GOT3 (cell line): ENCODE measurements at places on chromosomes 16 and 17.

GRCh38 chr16:17453364-17454038 is 17.3 kb downstream of the XYLT1 start:
- DNase-seq, result no peak

- no peak for DNase-seq
Observed at GRCh38 chr17:63999680-64000531, 1.8 kb downstream of the PRR29 start.

- DNase-seq, result no peak
Observed at GRCh38 chr17:57622683-57623433, 122.2 kb downstream of the CCDC182 start.

GRCh38 chr17:29714146-29714545 is 91.4 kb upstream of the CORO6 start:
- DNase-seq, result no peak

DNA sequence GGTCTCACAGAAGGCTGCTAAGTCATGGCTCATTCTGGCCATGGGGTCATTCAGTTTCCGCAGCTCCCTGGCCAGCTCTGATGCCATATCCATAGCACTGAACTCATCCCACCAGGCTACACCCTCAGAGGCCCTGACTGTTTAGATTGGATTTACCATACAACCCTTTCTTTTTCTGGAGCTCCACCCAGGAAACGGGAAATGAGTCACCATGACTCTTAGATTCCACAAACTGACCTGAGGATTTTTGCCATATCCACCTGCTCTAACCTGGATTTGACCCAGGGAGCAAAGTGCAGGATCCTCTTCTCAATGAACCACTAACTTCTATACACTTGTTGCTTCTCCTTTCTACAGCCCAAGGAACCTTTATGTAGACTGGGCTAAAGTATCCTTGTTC is 20.3 kb upstream of the CALB2 start:
- DNase-seq, result no peak

- DNase-seq, result no peak
Observed at GRCh38 chr17:68302666-68303065, 11.4 kb downstream of the ARSG start.

GRCh38 chr17:50358177-50358576 is 12.3 kb downstream of the XYLT2 start:
- no peak for DNase-seq

DNA sequence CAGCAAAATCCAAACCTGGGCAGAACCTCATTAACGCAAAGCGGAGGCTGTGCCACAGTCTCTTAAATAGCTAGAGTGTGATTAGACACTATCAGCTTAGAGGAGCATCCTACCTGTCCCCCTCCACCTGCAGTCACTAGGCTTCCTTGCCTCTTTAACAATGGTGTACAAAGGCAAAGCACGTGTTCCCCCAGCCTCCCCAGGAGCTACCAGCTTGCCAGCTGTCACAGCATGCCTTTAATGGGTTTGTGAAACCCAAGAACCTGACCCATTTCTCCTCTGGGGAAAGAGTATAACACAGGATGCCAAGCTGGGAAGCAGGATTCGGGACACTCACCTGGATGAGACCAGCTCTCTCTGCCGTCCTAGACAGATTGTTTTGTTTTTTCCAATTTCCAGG is 37.2 kb upstream of the TBX2 start:
- DNase-seq, result no peak

DNA sequence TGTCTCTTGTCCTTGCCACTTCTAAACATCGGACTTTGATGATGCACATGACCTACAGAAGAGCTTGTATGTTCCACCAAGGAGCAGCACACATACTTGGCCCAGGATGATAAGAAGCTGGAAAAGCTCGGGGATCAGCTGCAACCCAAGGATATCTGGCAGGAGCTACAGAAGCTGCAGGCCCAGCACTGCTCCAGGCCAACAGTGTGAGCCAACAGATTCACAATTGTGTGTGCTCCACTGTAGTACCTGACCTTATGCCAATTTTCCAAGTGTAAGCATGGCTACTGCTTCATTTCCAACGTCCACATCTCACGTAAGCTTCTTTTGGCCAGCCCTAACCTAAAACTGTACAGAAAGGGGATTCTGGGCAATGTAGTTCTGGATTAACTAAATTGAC is 83.4 kb downstream of the COX10 start:
- DNase-seq, result no peak

DNA sequence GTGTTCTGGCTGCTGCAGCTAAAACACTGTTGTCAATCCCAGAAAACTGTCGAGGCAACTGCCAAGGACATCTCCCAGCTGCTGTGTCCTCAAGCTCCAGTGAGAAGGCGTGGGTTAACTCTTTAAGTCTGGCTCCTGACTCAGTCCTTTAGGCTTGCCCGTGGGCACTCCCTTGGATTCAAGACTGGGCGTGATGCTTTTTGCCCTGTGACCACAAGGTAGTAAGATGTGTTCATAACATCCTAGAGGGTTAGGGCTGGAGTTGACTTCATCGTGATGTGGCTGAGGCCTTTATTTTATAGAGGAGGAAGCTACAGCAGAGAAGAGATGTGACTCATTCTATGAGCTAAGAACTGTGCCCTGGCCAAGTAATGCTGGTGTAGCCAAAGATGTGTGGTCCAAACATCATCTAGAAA is 50.9 kb upstream of the TEKT3 start:
- DNase-seq, result no peak

- no peak for DNase-seq
Observed at GRCh38 chr16:16045296-16045695, 95.9 kb downstream of the ABCC1 start.
